GDM1 (cell line): ENCODE measurements at places on chromosomes 7 and 10.

DNA sequence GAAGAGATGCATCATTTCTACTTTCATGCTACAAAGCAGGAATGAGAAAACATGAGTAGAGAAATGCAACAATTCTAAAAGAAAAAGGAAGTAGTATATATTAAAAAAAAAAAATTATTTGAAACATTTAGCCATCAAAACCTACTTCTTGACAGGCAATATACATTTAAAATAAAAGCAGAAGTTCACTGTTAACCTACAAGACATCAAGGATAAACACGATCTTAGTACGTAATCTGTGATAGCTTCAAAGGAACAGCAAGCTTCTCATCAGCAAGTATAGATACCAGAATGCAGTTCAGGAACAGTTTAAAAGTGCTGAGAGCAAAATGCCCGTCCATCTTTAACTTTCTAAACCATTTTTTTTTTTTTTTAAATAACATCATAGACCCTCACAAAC is 36.9 kb downstream of the MALSU1 start:
- no peak for DNase-seq

GRCh38 chr10:101644002-101644401 is 51.0 kb downstream of the FBXW4 start:
- no peak for DNase-seq

- no peak for DNase-seq
Measured at GRCh38 chr10:60549686-60550085, 160.0 kb upstream of the ANK3 start.

- no peak for DNase-seq
Measured at GRCh38 chr10:12844811-12845483, 156.6 kb downstream of the CCDC3 start.

- DNase-seq, result no peak
Measured at GRCh38 chr7:1768832-1769231, 98.8 kb downstream of the ELFN1 start.

DNA sequence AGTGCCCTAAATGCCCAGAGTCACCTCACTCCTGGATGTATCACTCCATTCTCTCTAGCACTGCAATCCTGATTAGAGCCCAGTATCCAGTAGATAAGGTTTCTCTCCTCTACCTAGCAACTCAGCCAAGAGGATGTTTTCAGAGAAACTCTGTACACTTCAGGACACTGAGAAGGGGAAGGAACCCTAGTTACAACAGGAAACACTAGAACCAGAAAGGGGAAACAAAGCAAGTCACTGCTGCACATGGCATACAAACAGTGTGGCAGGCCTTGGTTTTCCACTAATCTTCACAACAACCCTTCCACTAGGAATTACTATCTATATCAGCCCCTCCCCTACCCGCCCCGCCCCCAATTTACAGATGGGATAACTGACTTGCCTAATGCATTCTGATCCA is 1.6 kb downstream of the FAM204A start:
- no peak for DNase-seq

DNA sequence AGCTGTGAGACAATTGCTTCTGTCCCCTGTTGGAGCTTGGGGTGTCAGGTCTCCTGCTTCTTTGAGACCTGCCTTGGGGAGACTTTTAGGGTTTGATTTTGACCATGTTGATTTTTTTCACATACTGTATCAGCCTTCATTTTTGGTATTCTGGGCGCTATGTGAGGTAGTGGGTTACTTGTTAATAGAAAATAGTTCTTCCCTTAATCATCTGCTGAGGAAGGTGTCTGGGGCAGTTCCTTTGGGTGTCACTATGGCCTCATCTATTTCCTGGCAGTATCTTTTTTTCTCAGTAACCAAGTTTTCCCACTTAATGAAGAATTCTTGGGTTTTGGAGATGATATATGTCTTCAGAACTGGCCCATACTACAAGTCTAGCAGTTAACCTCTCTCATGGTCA is 4.6 kb upstream of the NOLC1 start:
- no peak for DNase-seq

GRCh38 chr7:35694161-35694783 is 663 bp downstream of the HERPUD2 start:
- no peak for DNase-seq

- DNase-seq, result no peak
Measured at GRCh38 chr10:51709324-51709972, 10.1 kb upstream of the CSTF2T start.

DNA sequence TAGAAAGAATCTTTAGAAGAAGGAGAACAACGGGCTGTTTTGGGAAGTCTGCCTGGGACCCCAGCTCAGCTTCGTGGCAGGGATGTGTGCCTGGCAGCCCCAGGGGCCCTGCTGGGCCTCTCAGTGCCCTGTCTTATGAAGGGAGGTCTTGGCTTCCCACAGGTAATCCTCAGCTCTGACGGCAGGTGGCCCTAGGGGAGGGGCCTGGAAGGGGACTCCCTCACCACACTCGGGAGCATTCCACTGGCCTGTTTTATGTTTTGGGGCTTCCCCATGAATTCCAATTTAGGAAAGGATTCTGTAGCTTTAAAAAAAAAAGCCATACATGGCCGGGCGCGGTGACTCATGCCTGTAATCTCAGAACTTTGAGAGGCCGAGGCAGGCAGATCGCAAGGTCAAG is 3.0 kb upstream of the DMBT1 start:
- no peak for DNase-seq

GRCh38 chr7:121544238-121544637 is 148.1 kb upstream of the FAM3C start:
- DNase-seq, result no peak

DNA sequence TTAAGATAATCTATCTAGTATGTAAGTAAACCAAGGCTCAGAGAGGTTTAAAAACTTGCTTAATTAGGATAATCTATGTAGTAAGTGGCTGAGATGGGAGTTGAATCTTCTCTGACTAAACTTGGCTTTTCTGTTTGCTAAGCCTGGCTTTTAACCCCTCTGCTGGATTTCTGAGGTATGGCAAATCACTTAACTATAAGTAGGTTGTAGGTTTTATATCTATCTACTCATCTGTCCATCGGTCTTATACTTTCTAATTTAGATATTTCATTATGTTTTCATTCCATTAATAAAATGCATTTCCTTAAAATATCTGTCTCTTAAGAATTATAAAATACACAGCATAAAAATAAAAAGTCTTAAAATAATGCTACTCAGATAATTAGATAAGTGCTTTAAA is 59.4 kb downstream of the ST7 start:
- no peak for DNase-seq

- no peak for DNase-seq
Measured at GRCh38 chr10:100895896-100896295, 16.9 kb upstream of the SLF2 start.

- DNase-seq, result no peak
Measured at GRCh38 chr7:3243680-3244079, 57.4 kb upstream of the SDK1 start.

GRCh38 chr7:142776206-142776844 is 5.6 kb downstream of the PRSS2 start:
- DNase-seq, result no peak

GRCh38 chr10:46292573-46293023 is 5.8 kb downstream of the ANTXRL start:
- DNase-seq, result no peak

DNA sequence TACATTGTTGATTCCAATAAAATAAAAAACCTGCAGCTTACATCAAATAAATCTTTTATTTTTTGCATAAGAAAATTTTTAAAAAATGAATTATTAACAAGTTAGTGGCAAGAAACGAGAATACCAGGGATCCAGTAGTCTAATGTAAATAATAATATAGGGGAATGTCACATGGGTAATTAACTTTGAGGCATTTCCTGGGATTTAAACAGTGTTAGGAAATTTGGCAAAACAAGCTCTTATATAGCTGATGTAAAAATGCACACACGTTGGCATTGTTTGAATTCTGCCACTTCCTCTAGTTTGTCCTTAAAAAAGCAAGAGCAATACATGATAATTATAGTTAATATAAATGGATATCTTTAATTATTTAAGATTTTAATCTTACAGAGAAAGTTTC is 768.6 kb downstream of the CNTNAP2 start:
- no peak for DNase-seq

DNA sequence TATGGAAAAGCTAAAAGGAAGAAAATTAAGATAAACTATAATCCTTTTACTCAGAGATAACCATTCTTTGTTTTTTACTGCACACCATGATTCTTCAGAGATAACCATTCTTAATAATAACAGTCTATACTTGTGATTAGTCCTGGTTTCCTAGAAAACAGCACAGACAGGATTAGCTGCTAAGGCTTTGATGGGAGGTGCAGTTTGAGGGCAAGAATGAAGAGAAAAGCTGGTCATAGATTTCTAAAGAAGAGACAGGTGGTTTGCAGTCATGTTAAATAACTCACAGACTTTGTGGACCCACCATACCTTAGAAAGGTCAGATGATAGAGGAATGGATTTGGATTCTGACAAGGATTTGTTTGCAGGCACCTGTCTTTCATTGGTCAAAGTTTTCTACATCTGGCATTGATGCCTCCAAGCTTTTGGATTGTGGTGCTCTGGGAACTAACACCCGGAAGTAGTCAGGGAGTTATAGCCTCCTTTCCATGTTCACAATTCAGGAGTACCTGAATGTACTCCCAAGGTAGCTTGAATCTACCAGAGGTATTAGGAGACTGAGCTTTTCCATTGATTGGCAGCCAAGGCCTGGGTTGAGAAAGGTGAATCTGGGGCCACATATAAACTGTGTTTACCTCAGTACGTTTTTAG is 3.7 kb downstream of the SMC3 start:
- no peak for DNase-seq

DNA sequence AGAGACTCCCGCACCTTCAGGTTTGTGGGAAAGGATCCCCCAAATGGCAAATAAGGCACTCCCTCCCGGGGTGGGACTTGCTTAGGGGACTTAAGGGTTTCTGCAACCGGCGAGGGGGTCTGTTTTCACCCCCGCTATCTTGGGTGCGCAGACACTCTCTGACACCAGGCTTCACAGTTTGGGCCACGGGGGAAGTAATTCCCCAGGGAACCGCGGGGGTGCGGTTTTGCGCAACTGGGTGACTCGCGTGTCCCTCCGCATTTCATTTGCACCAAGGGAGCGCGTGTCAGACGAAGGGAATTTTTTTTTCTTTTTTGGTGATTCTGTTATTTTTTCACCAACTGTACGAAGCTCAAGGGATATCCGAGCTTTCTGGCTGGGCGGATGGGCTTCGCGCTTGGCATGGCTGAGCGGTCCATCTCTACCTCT is 1.7 kb downstream of the GRM8 start:
- no peak for DNase-seq

- no peak for DNase-seq
Measured at GRCh38 chr10:33122014-33122809, 164.2 kb upstream of the ITGB1 start.

GRCh38 chr7:110522761-110523200 is 568.1 kb upstream of the LRRN3 start:
- no peak for DNase-seq

DNA sequence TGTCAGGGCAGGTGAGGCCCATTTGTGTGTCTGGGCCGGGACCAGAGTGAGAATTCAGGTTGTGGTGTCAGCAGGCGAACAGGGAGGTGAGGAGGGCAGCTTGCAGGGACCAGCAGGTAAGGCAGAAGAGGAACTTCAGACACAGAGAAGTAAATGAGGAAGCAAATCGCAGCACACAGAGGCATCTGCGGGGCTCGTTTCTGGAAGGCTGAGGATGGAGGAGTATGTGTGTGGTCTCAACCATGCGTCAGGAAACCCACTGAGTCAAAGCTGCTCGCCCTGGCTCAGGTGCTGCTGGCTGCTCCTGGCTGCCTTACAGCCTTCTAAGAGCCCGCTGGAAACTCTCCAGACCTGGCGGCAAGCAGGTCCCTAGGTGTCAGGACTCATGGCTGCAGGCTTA is 26.9 kb upstream of the PITRM1 start:
- DNase-seq, result no peak

- DNase-seq, result no peak
Measured at GRCh38 chr10:82922755-82923154, 1047.8 kb downstream of the NRG3 start.

DNA sequence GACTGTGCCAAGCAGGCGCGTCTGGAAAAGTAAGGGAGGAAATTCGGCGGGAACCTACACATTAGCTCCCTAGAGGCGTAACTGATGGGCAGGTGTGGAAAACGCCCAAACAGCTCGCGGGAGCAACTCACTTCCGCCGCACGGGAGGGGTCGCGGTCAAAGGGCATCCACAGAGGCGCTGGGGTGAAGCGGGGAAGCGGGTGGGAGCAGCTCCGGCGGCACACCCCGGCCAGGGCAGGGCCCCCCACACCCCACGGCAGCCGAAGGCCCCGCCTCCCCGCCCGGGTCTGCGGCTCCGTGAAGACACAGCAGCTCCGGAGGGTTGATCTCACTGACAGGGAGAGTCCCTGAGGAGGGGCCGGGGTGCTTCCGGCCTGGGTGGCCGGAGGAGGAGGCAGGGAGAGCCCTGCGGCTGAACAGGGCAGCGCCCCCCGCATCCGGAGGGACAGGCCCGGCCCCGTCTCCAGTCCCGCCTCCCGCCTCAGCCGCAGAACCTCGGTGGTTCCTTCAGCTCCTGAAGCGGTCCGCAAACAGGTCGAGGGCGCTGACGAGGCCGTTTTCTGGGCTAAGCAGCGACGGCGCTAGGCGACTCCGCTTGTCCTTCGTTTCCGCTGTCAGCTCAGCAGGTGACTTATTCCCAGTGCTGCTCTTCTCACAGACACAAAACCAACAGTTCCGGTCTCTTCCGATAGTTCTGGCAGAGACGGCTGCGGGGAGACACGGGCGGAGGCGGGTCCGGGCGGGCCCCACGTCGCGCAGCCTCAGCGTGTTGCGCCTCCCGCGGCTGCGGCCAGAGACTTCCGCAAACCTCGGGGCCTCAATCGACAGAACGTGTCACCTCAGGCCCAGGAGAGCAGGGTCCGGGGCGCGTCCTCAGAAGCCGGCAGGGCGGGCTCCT is 276.1 kb downstream of the DNAJB6 start:
- no peak for DNase-seq

DNA sequence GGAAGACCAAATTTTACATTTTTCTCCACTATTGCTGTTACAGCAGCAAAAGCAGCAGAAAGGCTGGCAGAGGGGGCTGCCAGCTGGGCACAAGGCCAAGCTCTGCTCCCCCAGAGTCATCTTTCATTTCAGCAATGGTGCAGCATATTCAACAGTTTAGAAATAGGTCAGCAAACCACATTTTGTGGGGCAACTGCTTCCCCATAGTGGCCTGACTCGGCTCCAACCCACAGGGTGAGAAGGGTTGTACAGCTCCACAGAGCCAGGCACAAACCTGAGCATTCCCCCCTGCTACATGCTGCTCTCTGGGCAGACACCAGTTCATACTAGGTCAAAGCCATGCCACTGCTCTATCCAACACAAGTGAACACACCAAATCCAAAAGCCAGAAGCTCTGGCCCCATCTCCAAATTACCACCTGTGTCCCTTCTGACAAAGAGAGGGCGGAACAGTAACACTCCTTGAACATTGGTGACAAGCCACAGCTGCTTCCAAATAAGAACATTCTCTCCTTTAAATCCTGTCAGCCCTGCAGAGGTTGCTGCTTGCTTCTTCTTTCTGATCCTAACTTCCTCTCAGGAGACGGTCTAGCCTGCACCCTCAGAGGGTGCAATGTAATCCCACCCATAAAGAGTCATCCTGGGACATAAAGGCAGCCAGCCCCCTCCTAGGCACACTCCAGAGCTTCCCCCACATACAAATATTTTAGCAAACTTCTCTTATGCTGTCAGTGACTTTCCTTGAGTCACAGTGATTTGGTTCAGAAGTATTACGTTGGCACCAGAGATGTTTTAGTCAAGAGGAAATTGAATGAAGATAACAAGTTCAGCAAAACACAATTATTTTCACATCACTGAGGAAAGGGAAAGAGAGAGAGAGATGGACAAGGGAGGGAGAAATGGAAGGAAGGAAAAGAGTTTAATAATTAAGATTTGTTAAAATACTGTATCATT is 39.0 kb upstream of the SLIT1 start:
- no peak for DNase-seq
